ENCODE measurements at places on chromosomes 3 and 15.

- no peak for DNase-seq
Measured at GRCh38 chr3:14831916-14832450, 13.2 kb downstream of the FGD5 start.

- no peak for DNase-seq
Measured at GRCh38 chr3:83248454-83248853, 1487.0 kb upstream of the GBE1 start.

GRCh38 chr15:82044373-82045178 is 1.2 kb downstream of the MEX3B start:
- DNase-seq = peak; percentile 36

DNA sequence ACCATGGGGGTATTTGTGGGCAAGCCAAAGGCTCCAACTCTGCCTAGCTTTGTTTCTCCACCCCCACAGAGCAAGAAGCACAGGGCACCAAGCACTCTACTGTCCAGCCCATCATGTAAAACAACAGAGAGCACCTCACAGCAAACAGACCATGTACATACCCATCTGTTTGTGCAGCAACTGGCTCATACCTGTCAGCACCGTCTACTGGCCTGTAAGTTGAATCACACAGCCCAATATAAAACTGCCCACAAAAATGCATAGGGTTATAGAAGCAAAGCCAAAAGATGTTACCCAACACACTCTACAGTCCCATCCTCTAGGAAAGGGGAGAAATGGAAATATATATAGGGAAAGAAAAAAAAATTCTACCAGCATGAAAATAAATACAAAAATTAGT is 139.7 kb upstream of the CPNE4 start:
- no peak for DNase-seq

- no peak for DNase-seq
Measured at GRCh38 chr3:108006077-108006771, 84.6 kb downstream of the CD47 start.

GRCh38 chr15:100788418-100789105 is 91.1 kb upstream of the ALDH1A3 start:
- no peak for DNase-seq

- DNase-seq = no peak
Measured at GRCh38 chr3:21752749-21753347, 1.8 kb upstream of the ZNF385D start.

DNA sequence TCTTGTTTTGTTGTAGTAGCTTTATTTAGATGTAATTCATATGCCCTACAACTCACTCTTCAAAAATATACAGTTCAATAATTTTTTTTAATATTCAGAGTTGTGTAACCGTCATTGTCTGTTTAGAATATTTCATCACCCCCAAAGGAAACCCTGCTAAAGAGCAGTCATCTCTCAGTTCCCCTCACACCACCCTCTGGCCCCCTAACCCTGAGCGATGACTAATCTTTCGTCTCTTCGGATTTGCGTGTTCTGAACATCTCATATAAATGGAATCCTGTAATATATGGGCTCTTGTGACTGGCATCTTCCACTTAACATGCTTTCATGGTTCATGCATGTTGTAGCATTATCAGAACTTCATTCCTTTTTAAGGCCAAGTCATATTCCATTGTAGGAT is 183.8 kb downstream of the ATG7 start:
- DNase-seq = peak; percentile 75

DNA sequence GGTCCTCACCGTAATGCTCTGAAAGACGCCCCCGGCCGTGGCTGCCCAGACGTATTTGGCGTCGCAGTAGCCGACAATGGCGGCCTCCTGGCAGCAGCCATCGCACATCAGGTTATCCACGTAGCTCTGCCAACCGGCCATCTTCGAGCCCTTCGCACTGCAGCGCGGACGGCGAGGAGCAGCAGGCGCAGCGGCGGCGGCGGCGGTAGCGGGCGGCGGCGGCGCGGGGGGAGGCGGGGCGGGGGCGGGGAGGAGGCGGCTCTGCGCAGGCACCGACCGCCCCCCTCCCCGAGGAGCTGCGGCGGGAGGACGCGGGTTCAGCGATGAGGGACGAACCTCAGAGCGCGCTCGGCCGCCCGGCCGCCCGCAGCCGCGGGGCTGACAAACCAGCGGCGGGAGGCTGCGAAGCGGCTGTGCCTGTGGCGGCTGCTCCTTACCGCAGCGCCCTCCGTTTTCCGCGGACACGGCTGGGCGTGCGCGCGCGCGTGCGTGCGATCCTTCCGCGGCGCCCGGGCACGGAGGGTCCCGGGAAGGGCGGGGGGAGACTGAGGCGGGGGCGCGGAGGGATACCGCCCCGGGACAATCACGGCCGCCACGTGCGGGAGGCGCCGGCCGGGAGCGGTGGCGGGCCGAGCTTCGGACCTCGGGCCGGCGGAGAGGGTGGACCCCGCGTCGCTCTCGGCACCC is at the start of gene PFN2:
Gene PFN2, minus strand, starts transcription at position 180 of the 687 bp plus-strand sequence. Its CDS starts 39 bp downstream, at position 141.
- no peak for DNase-seq

GRCh38 chr3:179967622-179968021 is 69.1 kb downstream of the PEX5L start:
- DNase-seq = peak; percentile 50

Data from AG04449 (cell line).